ENCODE measurements at places on chromosomes 7 and 10.

DNA sequence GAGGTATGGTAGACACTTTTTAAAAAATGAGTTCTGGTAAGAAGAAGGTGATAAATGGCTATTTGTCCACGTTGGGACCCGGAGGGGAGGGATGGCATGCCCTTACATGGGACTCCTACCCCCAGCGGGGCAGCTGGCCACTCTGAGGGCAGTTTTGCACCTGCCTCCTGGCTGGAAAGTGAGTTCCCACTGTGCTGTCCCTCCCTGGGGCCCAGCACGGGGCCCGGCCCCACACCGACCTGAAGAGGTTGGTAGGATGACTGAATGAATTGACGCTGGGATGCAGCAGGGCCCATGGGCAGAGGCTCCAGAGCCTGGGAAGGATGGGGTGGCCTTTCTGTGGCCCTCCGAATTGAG is 601 bp upstream of the AEBP1 start:
- no peak for ATAC-seq

DNA sequence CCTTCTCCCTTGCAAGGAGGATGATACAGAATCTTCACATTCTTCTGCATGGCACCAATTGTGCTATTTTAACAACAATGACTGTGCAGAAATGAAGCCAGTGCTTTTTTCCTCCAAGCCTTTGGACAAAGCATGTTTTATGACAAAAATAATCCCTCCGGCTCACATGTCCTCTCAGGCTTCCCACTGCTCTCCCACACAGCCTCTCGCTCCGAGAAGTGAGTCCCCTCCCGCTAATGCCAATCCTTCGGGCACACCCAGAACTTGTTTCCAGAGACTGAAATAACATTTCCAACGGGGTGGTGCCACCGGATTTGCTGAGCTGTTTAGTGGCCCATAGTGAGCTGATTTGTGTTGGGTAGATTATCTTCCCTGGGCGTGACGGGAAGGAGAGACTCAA is 35.8 kb downstream of the RBM17 start:
- ATAC-seq, result peak; percentile 48

DNA sequence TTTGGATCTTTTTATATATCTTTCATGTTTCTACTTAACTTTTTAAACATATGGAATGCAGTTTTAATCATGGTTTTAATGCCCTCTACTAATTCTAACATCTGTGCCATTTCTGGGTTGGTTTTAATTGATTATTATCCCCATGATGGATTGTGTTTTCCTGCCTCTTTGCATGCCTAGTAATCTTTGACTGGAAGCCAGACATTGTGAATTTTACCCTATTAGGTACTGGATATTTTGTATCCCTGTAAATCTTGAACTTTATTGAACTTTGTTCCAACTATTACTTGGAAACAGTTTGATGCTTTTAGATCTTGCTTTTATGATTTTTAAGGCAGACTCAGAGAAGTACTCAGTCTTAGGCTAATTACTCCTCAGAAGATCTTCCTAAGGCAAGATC is 16.0 kb upstream of the RBM20 start:
- no peak for ATAC-seq

- no peak for ATAC-seq
Observed at GRCh38 chr10:26798298-26798697, 62.5 kb downstream of the ABI1 start.

DNA sequence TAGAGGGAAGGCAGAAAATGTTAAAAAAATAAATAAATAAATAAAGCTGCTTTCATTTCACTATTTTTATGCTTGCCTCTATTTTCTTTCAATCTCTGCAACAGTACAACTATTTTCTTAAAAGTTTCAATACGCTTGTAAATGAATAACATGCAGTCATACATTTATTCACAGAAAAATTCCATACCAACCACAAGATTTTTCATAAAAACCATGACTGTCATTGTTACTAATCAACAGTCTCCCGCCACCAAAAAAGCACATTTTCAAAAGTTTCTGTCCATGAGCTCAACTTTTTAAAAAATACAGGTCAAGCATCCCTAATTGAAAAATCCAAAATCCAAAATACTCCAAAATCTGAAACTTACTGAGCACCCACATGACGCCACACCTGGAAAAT is 5.3 kb downstream of the PARD3 start:
- ATAC-seq, result no peak
